ENCODE measurements at places on chromosomes 4 and X. TPM values are rescaled to one million over a fixed set of nuclear protein-coding genes. Genes with fewer than 3 reads are reported as not detected.

Gene RASGEF1B
- 21.5 TPM for polyA plus RNA-seq

Gene CXCL3
- polyA plus RNA-seq = 1.1 TPM

Gene SPANXN4
- not detected for polyA plus RNA-seq

Gene NDP
- 34.1 TPM for polyA plus RNA-seq

Gene PSAPL1
- polyA plus RNA-seq = not detected

Gene SHOX
- not detected for polyA plus RNA-seq

Gene DNAAF6
- not detected for polyA plus RNA-seq

Gene UCP1
- not detected for polyA plus RNA-seq

Gene MAGEA1
- polyA plus RNA-seq = not detected

Gene CC2D2A
- polyA plus RNA-seq = 10.7 TPM

Gene GPR34
- not detected for polyA plus RNA-seq

Gene TGIF2LX
- polyA plus RNA-seq = not detected

Gene MGST2
- 5.2 TPM for polyA plus RNA-seq

Gene CEP44
- polyA plus RNA-seq = 19.3 TPM

Gene CT45A3
- polyA plus RNA-seq = not detected

Gene HMGN5
- 0.80 TPM for polyA plus RNA-seq

Gene PFKFB1
- 0.51 TPM for polyA plus RNA-seq

Gene GLRA2
- 18.6 TPM for polyA plus RNA-seq

Gene GAGE12F
- polyA plus RNA-seq = not detected

Gene PASD1
- not detected for polyA plus RNA-seq

Gene PWWP3B
- polyA plus RNA-seq = 7.5 TPM

Gene TRPC3
- 6.9 TPM for polyA plus RNA-seq

Gene RLIM
- polyA plus RNA-seq = 36.8 TPM

Gene TMPRSS11F
- not detected for polyA plus RNA-seq

Gene SPARCL1
- polyA plus RNA-seq = not detected

Gene NDUFC1
- polyA plus RNA-seq = 103 TPM

Gene NPY5R
- 2.3 TPM for polyA plus RNA-seq

Gene TNIP3
- polyA plus RNA-seq = not detected

Gene ASB12
- polyA plus RNA-seq = 1.5 TPM

Gene GABRA4
- 0.78 TPM for polyA plus RNA-seq

Gene CLDN34
- not detected for polyA plus RNA-seq

Gene HSPA4L
- polyA plus RNA-seq = 13.0 TPM

Gene DMD
- 20.7 TPM for polyA plus RNA-seq

Gene SERTM2
- polyA plus RNA-seq = not detected

Gene GPRASP3
- polyA plus RNA-seq = 16.4 TPM

Gene KLHL34
- not detected for polyA plus RNA-seq

Gene CCKAR
- not detected for polyA plus RNA-seq

Gene SGMS2
- polyA plus RNA-seq = 0.15 TPM

Gene MYOZ2
- polyA plus RNA-seq = not detected

Gene PKD2
- polyA plus RNA-seq = 54.8 TPM

Gene SAGE1
- not detected for polyA plus RNA-seq

Gene JAKMIP1
- polyA plus RNA-seq = 19.5 TPM

Gene TCEAL7
- polyA plus RNA-seq = 193 TPM

Gene NPY2R
- 1.2 TPM for polyA plus RNA-seq

All from neural cell (in vitro differentiated cells).